ENCODE measurements at places on chromosomes 2 and 18.

GRCh38 chr2:175889701-175890302 lies 112.3 kb downstream of the LNPK start:
- H3K27ac ChIP-seq, result no peak overlapping the region
- DNase-seq, result no peak
- H3K4me1 ChIP-seq, result no peaks in the 10 kb centered on the region
- peaks cover 13% of the 10 kb centered on the region for H3K27me3 ChIP-seq

- DNase-seq, result no peak
- no peak overlapping the region for H3K27ac ChIP-seq
- H3K27me3 ChIP-seq, result peaks cover 2% of the 10 kb centered on the region
Observed at GRCh38 chr2:217835931-217836891, 166.6 kb downstream of the TNS1 start.

GRCh38 chr2:29618024-29618423 lies 303.4 kb downstream of the ALK start:
- no peaks in the 10 kb centered on the region for H3K36me3 ChIP-seq
- H3K27me3 ChIP-seq, result no peaks in the 10 kb centered on the region

- H3K4me1 ChIP-seq, result peaks cover 15% of the 10 kb centered on the region
- no peak for DNase-seq
- no peak overlapping the region for H3K4me3 ChIP-seq
- H3K27ac ChIP-seq, result no peak overlapping the region
- no peaks in the 10 kb centered on the region for H3K36me3 ChIP-seq
Observed at GRCh38 chr2:43207553-43208300, 18.7 kb downstream of the ZFP36L2 start.

- no peaks in the 10 kb centered on the region for H3K4me1 ChIP-seq
- no peak overlapping the region for H3K4me3 ChIP-seq
- H3K36me3 ChIP-seq, result no peaks in the 10 kb centered on the region
Observed at GRCh38 chr2:88068044-88068443, 419 bp downstream of the SMYD1 start.

GRCh38 chr18:58453167-58453808 lies 175.6 kb downstream of the ALPK2 start:
- H3K27ac ChIP-seq, result no peak overlapping the region
- no peaks in the 10 kb centered on the region for H3K4me1 ChIP-seq
- H3K27me3 ChIP-seq, result peaks cover 3% of the 10 kb centered on the region
- H3K4me3 ChIP-seq, result no peak overlapping the region
- no peaks in the 10 kb centered on the region for H3K36me3 ChIP-seq

DNA sequence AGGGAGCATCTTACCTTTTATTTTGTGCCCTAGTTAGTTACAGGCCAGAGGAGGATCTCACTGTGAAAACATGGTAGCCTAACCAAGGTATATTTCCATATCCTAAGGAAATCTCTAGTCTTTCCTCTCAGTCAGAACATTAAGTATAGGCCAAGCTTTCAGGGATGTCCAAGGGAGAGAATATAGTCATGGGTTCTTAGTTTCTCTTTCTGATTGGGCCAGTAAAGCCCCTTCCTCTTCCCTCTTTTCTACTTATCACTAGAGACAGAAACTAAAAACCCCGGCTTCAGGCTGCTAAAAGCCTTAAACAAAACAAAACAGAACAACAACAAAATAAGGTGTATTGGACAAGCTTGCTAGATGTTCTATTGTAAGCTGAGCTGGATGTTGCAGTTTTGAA lies 44.3 kb upstream of the TNFRSF11A start:
- no peak for DNase-seq
- H3K27ac ChIP-seq, result no peak overlapping the region
- no peaks in the 10 kb centered on the region for H3K27me3 ChIP-seq

GRCh38 chr2:173752152-173752551 lies 213.0 kb downstream of the SP3 start:
- H3K27me3 ChIP-seq, result peaks cover 11% of the 10 kb centered on the region
- no peak for DNase-seq
- no peaks in the 10 kb centered on the region for H3K36me3 ChIP-seq

GRCh38 chr18:37405229-37405628 lies 160.4 kb downstream of the CELF4 start:
- H3K4me3 ChIP-seq, result no peak overlapping the region
- no peaks in the 10 kb centered on the region for H3K36me3 ChIP-seq
- no peak overlapping the region for H3K27ac ChIP-seq
- H3K27me3 ChIP-seq, result no peaks in the 10 kb centered on the region
- H3K4me1 ChIP-seq, result no peaks in the 10 kb centered on the region
- DNase-seq, result no peak

GRCh38 chr2:96715658-96716057 lies 24.2 kb downstream of the LMAN2L start:
- no peak for DNase-seq
- H3K36me3 ChIP-seq, result peaks cover 9% of the 10 kb centered on the region
- H3K27ac ChIP-seq, result no peak overlapping the region
- no peaks in the 10 kb centered on the region for H3K4me1 ChIP-seq

GRCh38 chr18:75694292-75694691 lies 266.8 kb upstream of the SMIM21 start:
- no peaks in the 10 kb centered on the region for H3K27me3 ChIP-seq
- no peak for DNase-seq
- H3K4me1 ChIP-seq, result no peaks in the 10 kb centered on the region
- no peak overlapping the region for H3K4me3 ChIP-seq
- no peaks in the 10 kb centered on the region for H3K36me3 ChIP-seq
